ENCODE measurements at places on chromosomes 13 and 19.

DNA sequence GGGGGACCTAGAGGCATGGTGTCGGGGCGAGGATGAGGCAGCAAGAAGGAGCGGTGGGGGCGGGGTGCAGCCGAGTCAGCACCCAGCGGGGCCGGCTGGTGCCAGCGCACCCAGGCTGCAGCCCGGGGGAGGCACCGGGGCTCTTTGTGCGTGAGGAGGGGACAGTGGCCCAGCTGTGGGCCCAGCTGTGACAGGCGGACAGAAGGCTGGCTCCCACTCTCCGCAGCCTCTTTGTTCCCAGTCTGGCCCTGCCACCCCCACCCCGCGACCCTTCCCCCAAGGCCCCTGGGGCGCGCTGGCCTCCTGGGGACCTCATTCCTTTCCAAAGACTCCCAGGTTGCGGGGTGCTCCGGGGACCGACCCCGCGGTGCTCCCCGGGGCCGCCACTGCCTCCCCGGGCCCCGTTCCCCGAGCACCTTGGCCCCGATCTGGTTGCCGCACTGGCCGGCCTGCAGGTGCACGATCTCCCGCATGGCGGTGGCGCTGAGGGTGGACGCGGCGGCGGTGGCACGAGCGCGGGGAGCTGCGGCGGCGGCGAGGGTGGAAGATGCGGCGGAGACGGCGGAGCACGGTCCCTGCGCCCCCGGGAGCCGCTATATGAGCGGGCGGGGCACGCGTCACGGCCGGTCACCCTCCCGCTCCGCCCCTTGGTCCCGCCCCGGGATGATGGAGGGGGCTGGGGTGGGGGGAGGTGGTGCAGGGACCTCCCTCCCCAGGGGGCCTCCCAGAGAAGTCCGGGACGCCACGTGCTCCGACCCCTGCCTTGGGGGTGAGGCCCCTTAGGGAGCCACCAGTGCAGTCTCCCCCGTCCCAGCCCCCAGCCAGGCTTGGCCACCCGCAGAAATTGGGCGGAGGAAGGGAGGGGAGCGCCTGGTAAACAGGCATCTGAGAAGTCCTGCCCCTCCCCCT, at the start of gene TUBB4A:
Gene TUBB4A, minus strand, starts transcription at position 570 of the 909 bp plus-strand sequence. Its CDS starts 97 bp downstream, at position 473.
- peak; percentile 89 for ATAC-seq

DNA sequence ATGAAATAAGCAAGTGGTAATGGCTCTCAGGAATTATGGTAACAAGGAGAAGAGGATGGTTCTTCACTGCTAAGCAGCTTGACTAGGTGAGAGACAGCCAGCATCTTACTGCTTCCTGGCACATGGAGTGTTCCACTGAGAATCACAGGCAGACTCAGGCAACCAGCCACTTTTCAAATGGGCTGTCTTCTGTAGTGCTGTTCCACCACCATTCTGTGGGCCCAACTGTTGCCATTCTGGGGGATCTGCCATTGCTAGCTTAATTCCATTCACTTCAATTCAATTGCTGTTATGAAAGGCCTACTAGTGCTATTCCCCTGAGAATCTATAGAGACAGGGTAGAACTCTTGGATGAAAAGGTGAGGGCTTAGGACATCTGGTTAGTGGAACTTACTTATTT, 341.9 kb downstream of the KCNRG start:
- ATAC-seq = no peak

DNA sequence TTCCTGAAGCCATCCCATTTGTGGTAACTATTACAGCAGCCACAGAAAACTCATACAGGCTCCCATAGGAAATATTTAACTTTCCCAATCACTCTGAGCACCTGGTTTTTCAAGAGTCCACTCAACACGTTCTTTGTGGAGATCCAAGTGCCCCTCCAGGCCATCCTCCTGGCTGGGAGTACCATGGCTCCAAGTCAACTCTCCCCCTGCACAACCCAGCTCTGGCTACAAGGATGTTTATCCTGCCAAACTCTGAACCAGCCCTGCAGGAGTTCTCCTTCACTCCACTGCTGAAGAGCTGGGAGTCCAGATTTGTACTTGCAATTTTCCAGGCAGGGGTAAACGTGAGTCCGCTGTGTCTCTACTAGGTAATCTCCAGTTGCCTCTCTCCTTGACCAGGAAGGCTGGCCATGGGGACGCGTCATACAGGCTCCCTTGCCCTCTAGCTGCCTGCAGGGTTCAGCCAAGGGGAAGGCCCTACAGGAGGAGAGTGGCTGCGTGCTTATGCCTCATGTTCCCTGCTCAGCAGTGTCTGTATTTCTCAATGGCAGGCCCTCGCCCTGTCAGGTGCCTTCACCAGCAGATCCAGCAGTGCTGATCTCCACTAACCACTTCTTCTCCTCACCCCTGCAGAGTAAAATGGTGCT, 29.9 kb upstream of the ARGLU1 start:
- ATAC-seq = no peak

- ATAC-seq = no peak
These were observed 183.9 kb downstream of the LHFPL6 start for GRCh38 chr13:39419068-39419467.

DNA sequence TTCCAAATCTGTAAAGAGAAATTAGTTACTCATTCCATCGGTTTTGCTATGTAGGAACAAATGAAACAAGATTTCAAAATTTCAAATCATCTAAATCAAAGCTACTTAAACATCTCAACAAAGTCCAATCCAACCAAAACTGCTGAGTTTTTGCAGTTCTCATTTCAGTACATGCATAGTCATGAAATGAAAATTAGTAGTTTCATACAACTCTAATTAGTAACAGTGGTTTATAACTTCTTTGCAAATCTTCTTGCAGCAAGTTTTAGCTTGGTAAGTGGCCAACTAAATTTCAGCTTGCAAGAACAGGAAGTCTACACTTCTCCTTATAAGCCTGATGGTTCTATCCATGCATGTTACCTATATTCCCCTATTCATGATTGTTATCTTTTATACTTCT, 75.6 kb downstream of the SPRY2 start:
- no peak for ATAC-seq

- no peak for ATAC-seq
These were observed 887.3 kb downstream of the DIAPH3 start for GRCh38 chr13:59276436-59276835.

GRCh38 chr19:48543121-48543710, 8.8 kb upstream of the SULT2B1 start:
- ATAC-seq = no peak

DNA sequence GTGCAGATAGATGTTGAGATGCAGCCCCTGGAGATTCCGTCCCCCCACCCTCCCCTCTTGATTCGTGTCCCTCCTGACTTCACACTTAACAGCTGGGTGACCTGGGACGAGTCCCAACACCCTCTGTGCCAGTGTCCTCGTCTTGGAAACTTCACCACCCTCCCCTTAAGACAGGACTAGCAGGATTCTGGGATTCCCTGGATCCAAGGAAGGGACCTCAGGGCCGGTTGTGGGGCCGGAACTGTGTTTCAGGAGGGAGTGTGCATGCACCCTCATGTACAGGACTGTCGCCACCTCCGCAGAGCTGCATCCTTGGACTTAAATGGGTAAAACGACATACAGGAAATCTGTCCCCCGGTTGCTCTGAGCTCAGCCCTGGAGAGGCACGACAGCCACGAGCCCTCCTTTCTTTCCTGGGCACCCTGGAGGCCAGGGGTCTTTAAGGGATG, 990 bp downstream of the MYO9B start:
- ATAC-seq = no peak

DNA sequence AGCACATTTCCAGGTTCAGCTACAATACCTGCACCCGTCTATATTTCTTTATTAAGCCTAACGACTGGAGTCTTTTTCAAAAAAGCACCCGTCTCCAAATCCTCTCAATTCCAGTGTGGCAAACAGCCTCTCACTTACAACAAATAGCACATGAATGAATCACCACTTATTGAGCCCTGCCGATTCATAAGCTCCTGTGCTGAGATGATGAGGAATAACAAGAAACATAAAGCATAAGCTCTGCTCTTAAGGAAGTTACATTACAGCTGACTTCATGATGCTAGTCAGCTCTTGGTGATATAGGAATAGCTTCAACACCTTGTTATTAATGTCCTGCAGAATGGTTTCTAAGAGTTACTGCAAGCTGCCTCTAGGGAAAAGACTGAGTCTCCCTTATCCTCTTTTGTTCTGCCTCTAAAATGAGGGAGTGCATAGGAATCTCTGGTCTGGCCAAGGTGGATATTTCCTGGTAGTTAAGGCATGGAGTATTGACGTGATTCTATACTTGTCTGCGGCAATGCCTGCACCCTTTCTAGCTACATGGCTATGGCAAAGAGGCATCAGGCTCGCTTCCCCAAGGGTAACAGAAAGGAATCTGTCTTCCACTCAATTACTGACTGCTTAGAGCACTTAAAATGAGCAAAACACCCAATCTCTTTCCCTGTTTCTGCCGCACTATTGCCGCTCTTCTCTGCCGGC, 195.7 kb downstream of the KLF12 start:
- no peak for ATAC-seq

DNA sequence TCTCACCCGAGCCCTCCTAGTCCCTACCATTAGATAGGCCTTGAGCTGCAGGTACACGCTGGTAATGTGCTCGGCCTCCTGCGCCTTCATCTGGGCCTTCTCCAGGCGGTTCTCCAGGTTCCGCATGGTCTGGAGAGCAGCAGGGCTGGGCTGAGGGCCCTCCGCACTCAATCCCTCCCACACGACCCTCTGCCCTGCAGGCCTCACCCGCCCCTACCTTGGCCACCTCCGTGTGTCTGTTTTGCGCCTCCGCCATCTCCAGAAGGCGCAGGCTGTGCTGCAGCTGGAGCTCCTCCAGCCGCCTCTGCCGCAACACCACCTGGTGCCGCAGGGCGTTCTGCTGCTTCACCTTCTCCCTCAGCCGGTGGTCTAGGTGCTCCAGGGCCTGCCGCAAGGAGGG, 7.5 kb upstream of the RGL3 start:
- no peak for ATAC-seq

GRCh38 chr13:26202365-26202972, 19.6 kb downstream of the RNF6 start:
- no peak for ATAC-seq

- ATAC-seq = peak; percentile 1
These were observed 1.3 kb downstream of the BICRA start for GRCh38 chr19:47609906-47610894.

DNA sequence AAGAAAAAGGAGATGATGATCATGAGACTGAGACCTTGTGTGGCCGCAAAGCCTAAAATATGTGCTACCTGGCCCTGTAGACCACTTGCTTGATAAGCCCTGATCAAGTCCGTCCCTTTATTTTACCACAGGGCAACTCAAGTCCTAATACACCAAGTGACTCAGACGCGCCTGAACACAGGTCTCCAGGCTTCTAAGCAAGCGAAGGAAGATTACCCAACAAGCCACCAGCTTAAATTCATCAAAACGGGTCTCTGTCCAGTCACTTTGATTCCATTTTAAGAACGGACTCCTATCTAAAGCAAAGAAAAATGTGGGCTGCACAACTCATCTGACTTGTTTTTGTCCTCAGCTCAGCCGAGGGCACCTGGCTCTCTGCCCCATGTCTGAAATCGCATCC, 26.8 kb downstream of the SLC7A1 start:
- no peak for ATAC-seq

DNA sequence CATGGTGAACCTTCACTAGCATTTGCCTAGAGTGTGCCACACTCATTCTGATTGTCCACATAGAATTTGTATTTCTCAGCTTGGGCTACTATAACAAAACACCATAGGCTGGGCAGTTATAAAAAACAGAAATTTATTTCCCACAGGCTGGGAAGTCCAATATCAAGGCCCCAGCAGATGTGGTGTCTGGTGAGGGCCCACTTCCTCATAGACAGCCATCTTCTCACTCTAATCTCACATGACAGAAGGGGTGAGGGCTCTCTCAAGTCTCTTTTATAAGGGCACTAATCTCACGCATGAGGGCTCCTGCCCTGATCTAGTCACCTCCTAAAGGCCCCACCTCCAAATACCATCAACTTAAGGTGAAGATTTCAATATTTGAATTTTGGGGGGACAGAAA, 53.6 kb downstream of the LRRC63 start:
- ATAC-seq = no peak

GRCh38 chr13:111304041-111304544, 16.3 kb upstream of the TEX29 start:
- peak; percentile 88 for ATAC-seq

DNA sequence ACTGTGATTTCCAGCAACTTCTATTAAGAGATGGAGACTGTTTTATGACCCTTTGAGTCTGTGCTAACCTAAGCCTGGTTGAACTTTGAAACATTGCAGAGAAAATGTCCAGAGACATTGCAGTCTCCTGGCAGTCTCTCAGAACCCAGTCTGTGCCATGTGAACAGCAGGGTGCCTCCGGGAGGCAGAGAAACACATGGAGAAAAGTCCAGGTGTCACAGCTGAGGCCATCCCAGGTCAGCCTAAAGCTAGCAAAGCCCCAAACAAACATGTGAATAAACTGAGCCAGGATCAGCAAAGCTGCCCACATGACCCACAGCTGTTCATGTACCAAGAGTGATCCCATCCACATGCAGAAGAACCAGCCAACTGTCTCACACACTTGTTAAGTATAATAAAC, 7.8 kb downstream of the CYP4F11 start:
- no peak for ATAC-seq

DNA sequence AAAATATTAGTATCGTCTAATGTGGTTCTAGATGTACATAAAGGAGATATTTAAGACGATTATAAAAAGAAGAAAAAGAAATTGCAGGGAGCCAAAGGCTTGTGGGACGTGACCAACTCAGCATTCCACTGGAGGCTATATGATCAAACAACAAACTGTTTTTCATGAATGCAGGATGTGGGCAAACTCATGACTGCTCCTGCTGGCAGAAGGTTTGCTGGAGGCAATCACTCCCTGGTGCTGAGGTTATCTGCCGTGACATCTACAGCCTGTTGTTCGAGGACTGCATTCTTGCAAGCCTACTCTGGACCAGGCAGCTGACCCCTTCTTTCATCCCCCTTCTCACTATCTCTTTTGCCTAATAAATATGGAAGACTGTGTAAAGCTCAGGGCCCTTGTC, 518.1 kb downstream of the UQCRFS1 start:
- no peak for ATAC-seq

- no peak for ATAC-seq
These were observed 9.6 kb downstream of the APC2 start for GRCh38 chr19:1459479-1459878.

DNA sequence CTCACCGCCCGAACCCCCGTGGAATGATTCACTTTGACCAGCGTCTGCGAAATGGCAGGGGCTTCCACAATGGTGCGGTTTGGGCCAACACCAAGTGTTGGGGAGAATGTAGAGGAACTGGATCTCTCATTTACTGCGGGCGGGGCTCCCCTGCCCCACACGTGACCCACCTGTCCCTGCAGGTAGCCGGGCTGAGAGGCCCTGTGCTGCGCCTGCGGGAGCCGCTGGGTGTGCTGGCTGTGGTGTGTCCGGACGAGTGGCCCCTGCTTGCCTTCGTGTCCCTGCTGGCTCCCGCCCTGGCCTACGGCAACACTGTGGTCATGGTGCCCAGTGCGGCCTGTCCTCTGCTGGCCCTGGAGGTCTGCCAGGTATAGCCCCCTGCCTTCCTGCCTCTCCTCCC, 5.8 kb upstream of the FLT3LG start:
- ATAC-seq = no peak

Data from stimulated activated memory B cell treated with anti-CD40 and anti-IgM and Interleukin-4, amounts not matched to agents 10 μg/mL and 1 μg/mL and 100 μg/mL, for 72 hours (primary cell).